ENCODE measurements at places on chromosomes 7 and 10.

GRCh38 chr7:135711139-135711469, 16.9 kb downstream of the SLC13A4 start:
- no peak for DNase-seq

DNA sequence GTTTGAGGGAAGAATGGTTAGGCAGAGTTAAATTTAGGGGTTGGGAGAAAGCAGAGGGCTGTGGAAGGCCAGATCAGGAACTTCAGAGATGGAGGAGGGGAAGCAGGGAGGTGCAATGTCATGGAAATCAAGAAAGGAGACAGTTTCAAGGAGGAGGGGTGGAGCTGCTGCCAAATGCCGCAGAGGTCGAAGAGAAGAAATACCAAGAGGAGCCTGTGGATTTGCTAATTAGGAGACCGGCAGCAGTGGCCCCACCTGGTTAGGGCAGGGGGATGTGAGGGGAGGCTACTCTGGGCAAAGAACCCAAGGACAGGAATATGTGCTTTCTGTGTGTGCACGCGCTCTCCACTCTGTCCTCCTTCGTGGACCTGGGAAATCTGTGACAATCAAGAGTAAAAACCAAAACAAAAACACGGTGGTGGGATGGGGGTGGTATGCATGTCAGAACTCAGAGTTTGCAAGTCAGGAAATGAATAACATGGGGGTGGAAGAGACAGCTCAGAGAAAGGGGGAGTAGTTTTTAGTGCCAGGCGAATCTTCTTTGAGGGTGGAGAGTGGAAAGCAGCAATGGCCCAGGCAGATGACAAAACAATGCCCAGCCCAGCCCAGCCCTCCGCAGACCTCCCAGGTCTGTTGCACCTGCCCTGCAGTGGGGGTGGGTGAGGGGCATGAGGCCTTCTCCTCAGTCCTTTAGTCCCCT, 102.9 kb upstream of the PAX2 start:
- no peak for DNase-seq

DNA sequence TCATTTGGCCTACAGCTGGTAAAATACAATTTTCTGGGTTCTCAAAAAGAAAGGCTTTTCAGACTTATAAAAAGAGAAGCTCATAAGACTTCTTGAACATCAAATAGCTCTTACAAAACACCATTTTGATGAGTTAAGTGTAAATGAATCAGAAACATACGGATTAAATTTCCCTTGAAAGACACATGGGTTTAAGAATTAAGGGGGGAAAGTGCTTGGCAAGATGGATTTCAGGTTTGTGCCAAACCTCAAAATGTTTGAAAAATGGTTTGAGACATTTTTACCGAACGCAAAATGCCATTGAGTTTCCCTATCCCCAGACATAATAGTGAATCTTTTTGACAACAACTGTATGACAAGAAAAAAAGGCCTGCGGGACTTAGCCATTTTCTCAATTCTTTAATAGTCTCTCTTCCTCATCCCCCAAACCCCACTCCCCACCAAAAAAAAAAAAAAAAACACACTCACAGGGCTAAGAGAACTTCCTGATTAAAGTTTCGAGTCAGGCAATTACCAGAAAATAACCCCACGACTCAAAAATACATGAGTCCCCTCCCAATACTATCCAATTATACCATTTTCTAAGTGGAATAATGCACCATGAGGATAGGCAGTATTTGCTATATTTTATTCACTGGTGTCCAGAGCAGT, 260.1 kb downstream of the TRIL start:
- no peak for DNase-seq

DNA sequence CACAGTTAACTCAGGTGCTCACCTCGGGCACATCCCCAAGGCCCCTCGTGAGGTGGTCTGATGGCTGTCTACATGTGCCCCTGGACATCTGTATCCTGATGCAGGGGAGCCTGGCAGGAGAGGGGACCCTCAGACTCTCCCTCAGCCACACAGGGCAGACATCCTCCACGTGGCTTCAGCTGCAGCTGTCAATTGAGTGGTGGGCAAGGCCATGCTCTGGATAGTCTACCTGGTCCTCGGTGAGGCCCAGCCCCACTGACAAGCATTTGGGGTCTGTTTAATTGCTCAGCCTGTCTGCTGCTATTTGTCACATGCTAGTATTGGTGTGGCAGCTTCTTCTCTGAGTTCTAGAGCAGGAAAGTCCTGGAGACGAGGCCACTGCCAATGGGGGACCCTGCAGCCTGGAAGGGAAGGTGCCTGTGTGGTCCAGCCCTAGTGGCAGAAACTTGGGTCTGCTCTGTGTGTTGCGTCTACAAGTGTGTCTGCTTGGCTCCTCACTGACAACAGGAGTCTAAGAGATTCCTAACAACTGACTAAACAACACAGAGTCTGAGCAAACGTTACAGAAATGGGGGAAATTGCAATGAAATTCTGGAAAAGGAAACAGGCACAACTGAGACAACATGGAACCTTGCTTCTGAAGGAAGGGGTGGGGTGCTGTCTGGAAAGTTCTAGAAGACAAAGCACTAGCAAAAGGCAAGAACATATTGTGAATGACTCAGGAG, 59.3 kb upstream of the IGFBP3 start:
- no peak for DNase-seq

- no peak for DNase-seq
Observed at GRCh38 chr7:33425929-33426678, 296.7 kb downstream of the BBS9 start.

All from thyroid gland (tissue), 4 donors.